ENCODE measurements at places on chromosomes 2 and 18.

DNA sequence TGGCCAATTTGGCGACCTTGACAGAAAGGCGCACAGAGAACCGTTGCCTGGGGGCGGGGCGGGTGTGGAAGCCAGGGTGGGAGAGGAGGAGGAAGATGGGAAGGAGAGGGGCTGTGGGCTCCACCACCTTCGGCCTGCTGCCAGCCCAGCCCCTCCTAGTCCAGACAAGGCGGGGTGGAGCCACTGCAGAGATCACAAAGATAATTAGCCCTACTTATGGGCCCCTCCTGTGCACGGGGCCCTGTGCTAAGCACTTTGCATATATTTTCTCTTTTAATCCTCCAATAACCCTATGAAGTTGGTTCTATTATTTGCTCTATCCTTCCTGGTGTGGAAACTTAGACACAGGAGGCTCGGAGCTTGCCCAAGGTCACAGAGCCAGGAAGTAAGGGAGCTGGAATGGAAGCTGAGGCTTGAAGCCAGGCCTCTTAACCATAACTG lies 13.7 kb upstream of the ECEL1 start:
- DNase-seq: no peak

DNA sequence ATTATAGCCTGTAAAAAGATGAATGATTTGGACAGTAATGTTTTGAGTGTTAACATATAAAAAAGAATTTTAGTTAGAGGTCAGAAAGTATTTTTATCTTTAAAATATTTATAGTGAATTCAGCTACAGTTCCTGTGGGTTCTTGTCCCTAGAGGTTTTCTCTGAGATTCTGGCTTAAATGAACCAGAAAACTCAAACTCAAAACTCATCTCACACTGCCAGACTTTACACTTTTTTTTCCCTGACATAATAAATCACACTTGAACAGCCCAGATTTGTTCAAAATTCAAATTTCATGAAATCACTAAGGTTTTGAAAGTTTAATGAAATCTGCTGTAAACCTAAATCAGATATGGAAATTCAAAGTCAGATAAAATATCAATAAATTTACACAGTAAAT lies 92.3 kb downstream of the KCNH7 start:
- no peak for DNase-seq

- DNase-seq: no peak
Measured at GRCh38 chr2:127479219-127479825, 47.0 kb downstream of the IWS1 start.

GRCh38 chr2:105446501-105446900 lies 47.6 kb upstream of the FHL2 start:
- DNase-seq: no peak

DNA sequence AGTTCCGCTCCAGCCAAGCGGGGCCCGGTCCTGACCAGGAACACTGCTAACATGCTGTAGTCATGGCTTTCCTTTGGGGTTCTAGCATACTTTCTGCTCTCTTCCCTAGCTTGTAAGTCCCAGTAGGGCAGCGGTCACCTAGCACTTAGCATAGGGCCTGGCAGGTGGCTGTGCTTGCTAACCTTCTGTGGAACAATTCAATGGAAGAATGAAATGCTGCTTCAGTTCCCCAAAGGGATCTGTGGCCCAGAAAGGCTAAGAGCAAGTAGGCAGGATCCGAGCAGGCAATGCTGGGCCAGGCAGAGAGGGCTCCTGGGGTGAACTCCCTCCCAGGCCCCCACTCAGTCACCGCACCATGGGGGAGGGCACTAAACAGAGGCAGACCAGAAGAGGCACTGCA lies 266.8 kb downstream of the CELF4 start:
- DNase-seq: no peak

GRCh38 chr2:197958592-197959150 lies 154.3 kb downstream of the PLCL1 start:
- DNase-seq: no peak

GRCh38 chr2:157431176-157431575 lies 12.7 kb downstream of the CYTIP start:
- no peak for DNase-seq

GRCh38 chr2:126748929-126749518 lies 93.1 kb downstream of the GYPC start:
- DNase-seq: no peak

GRCh38 chr2:72892506-72893173 lies 5.4 kb downstream of the SPR start:
- DNase-seq: peak; percentile 32

DNA sequence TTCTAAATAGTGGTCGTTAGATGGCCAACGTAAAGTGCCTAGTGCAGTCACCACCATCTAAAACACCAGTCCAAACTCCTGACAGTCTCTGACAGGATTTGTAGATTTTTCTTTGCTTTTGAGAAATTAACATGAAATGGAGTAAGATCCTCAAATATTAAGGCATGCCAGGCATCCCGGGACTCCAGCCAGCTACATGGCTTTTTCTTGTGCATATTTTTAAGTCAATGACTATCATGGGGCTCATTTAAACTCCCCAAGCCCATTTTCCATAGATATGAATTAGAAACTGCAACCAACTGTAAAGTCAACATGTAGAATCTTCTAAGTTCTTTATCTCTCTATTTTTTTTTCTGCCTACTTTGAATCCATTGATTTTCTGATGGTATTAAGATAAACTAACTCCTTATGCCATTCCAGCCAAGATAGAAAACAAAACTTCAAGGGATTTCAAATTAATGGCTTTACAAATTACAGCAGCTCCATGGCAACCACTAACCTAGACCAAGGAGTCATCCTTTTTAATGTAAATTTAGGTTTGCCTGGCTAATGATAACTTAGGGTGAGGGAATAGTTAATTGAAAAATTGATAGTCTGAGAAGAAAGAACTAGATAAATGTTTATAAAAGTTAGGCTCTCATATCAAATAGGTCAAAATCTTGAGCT lies 764.1 kb upstream of the NXPH2 start:
- DNase-seq: no peak

- no peak for DNase-seq
Measured at GRCh38 chr2:102504833-102505232, 31.8 kb downstream of the SLC9A4 start.

- no peak for DNase-seq
Measured at GRCh38 chr2:60499651-60500265, 53.7 kb downstream of the BCL11A start.

GRCh38 chr18:43049021-43049420 lies 66.5 kb downstream of the RIT2 start:
- no peak for DNase-seq

GRCh38 chr2:174623106-174623637 lies 25.6 kb upstream of the WIPF1 start:
- no peak for DNase-seq

DNA sequence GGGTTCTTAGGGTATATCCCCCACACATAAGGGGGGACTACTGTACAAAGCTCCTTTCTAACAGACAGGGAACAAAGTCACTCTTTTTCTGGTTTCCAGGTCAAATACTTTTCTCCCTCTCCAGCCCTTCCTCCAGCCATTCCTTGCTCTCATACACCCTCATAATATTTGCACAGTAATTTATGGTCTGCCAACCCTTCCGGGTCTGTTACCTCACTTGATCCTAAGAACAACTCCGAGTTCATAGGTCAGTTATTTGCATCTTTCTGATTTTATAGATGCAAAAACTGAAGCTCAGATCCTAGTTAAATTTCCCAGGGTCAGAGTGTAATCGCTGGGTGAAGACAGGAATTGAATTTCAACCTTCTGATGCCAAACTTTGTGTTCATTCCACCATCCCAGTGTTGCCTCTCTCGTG lies 14.8 kb upstream of the MATN3 start:
- no peak for DNase-seq

- DNase-seq: no peak
Measured at GRCh38 chr18:53261241-53261640, 921.2 kb downstream of the DCC start.

GRCh38 chr2:74286725-74287124 lies 56.5 kb downstream of the SLC4A5 start:
- DNase-seq: no peak

DNA sequence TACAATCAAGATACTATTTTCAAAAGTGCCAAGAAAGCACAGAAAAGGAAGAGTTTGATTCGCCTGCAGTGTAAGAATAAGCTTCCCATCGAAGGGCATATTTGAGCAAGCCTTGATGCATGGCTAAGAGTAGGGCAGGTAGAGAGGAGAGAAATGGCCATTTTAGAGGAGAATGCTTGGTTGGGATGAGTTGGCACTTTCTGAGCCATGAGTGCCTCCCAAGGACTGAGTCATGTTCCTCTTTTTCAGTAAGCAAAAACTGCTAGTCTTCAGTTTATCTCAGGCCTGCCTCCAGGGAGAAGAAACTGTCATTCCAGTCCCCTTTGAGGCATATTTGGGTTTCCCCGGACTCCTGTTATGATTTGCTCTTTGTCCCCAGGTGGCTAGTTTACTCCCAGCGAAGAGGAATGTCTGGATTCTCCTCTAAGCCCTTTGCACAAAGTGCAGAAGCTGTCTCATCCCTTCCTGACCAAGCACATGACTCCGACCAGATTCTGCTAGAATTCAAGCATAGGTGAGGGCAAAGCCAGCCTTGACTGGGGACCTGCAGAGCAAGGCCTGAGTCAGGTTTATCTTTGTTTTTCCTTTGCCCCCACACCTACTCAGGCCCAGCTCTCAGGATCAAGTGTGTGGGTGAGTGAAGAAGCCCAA lies 115.2 kb downstream of the TTC32 start:
- DNase-seq: no peak

DNA sequence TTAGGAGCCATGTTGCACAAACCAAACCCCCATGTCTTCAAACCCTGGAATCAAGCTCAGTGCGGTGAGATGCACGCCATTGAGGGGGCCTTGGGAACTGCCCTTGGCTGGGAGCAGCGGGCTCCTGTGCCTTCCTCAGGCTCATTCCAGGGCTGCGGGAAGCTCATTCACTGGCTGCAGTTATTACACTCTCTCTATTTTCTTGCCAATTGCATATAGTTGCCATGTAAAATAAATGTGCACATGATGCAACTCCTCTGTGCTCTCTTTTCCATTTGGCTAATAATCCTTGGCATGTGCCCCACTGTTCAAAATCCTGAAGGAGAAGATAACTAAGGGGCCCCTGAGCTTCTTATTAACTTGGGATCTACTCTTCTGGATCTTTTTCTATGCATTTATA lies 74.7 kb downstream of the KCTD1 start:
- no peak for DNase-seq

- DNase-seq: no peak
Measured at GRCh38 chr2:188785490-188785889, 188.7 kb upstream of the COL3A1 start.

DNA sequence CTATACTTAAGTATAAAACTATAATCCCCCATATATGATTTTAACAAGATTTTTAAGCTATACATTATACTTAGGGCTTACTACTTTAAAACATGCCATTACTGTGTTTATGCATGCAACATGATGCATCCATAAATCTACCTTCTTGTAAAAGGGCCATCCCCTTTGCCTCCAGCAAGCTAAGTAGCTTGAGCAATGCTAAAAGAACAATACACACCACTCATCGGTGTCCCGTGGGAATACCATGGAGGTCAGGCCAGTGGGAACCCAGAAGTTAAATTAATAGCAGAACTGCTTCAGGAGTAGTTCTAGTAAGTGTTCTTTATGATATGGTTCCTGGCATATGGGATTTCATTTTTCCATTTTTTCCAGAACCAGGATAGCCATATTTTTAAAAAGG lies 37.8 kb downstream of the SH3RF3 start:
- DNase-seq: no peak

- DNase-seq: no peak
Measured at GRCh38 chr2:103293067-103293741, 531.4 kb downstream of the TMEM182 start.

GRCh38 chr2:36125702-36126101 lies 229.9 kb upstream of the CRIM1 start:
- DNase-seq: no peak
